ENCODE measurements at places on chromosomes 3 and 15.

DNA sequence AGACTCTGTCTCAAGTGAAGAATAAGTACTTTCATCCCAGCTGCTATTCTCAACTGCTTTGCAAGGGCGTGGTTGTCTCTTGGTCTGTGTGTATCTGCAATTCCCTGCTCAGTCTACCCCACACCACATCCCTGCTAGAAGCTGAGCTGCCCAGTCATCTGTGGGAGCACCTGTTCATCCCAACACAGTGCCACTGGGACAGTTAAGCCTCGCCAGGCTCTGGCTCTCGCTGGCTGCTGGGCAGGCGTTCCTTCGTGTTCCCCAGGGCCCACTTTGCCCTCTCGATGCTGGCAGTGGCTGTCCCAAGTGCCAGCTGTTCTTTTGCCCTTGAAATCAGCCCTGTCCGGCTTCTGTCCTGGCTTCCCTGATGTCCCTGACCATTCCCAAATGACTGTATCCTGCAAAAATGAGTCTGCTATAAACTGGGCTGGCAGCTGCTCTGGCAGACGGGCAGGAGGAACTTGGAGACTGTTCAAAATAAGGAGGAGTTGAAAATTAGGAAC lies 91.6 kb upstream of the KLHL25 start:
- no peak for DNase-seq

DNA sequence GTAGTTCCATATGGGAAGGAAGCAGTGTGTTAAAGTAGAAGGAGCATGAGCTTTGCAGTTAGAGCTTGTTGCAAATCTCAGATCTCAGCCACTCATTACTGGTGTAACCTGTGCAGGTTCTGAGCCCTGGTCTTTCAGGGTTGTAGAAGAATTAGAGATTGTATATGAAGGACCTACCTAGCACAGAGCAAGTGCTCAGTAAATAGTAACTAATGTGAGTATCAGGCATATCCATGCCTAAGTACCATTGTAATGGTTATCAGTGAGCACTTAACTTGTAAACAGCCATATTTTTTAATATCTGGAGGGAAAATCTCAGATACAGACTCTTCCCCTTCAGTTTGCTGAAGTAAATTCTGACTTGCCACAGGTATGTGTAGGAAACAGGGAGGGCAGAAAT lies 59.3 kb downstream of the MAP6D1 start:
- DNase-seq = no peak

DNA sequence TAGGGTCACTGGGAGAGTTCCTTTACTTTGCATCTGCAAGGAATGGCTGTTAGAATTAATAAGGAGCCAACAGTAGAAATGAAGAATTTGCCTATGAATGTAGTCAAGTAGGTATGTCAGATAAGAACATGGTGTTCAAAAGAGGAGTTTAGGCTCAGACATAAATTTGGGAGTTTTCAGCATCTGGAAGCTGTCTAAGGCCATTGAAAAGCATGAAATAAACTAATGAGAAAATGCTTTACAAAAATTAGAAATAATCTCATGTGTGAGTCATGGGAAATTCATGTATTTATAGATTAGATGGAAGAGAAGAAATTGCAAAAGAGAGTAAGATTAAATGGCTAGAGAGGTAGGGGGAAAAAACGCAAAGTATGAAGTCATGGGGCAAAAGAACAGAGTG lies 201.9 kb downstream of the DIPK2A start:
- DNase-seq = no peak

DNA sequence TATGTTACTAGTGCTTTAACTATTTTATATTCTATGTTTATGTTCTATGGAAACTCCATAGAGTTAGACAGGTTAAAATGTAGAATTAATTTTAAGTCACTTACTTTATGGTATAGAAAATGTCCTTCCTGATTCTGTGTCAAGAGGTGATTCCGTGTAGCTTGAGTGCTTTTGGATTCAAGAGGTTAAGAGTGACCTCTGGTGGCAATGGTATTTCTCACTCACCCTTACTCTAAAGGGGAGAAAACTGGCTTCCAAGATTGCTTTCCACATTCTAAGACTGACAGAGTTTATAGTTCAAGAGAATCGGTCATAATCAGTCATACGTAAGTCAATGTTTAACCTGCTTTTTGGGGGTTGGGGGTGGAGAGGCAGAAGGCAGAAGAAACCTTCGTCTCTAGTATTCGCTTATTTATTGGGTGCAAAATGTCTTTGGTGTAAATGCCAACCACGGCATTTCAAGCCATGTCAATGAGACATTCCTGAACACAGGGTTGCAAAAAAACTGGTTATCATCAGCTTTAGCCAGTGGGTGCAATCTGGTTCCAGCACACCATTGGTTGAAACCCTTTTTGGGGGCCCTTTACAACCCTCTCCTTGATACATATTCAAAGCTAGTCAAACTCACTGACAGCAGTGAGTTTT lies 92.0 kb upstream of the VGLL3 start:
- peak; percentile 30 for DNase-seq

DNA sequence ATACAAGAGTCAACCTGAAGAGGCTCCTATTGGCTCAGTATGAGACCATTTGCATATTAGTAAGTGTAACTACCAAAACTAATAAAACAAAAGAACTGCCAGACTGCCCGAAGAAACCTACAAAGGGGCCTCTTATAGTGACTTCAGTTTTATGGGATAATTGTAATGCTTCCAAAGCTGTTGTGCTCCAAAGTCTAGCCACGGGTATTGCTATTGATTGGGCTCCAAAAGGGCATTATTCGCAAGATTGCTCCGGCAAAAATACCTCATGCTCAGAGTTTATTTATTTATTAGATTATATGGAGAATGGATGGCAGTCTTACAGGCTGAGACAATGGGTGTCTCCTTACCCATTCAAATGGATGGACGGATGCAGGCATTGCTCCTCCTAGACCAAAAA lies 11.4 kb downstream of the RPL22L1 start:
- DNase-seq = no peak

DNA sequence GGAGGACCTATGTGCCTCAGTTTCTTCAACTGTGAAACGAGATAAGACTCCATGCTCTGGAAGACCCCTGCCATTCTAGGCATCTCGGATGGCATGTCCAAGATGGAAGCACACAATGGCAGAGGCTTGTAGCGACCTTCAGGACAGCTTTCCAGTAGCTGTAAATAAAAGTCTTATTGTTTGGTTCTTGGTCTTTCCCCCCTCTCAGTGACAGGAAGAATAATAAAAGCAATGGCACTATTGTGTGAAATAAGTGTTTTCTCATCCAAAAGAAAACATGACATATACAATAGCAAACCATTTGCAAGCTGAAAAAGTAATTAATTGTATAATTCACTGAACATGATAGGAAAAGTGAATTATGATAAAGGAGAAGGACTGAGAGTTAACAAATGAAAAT lies 32.5 kb upstream of the CD47 start:
- DNase-seq = no peak

GRCh38 chr3:127208483-127209100 lies 15.7 kb downstream of the PRR23E start:
- DNase-seq = no peak

- no peak for DNase-seq
These were observed 258.7 kb upstream of the TPRG1 start for GRCh38 chr3:188913084-188913483.

DNA sequence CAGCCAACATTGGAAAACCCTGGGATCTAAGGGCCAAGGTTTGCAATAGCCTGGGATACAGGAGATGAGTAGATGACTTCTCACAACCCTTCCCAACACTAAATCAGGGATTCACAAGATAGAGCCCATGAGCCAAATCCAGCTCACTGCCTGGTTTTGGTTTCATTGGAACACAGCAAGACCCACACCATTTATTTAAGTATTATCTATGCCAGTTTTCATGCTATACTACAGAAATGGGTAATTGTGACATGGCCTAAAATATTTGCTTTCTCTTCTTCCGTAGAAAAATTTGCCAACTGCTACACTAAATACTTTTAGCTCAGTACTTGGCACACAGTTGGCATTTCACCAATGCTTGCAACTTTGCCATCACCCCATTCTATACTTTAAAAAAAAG lies 132.0 kb upstream of the LMCD1 start:
- no peak for DNase-seq

GRCh38 chr3:63493101-63493500 lies 159.4 kb upstream of the SNTN start:
- DNase-seq = no peak

DNA sequence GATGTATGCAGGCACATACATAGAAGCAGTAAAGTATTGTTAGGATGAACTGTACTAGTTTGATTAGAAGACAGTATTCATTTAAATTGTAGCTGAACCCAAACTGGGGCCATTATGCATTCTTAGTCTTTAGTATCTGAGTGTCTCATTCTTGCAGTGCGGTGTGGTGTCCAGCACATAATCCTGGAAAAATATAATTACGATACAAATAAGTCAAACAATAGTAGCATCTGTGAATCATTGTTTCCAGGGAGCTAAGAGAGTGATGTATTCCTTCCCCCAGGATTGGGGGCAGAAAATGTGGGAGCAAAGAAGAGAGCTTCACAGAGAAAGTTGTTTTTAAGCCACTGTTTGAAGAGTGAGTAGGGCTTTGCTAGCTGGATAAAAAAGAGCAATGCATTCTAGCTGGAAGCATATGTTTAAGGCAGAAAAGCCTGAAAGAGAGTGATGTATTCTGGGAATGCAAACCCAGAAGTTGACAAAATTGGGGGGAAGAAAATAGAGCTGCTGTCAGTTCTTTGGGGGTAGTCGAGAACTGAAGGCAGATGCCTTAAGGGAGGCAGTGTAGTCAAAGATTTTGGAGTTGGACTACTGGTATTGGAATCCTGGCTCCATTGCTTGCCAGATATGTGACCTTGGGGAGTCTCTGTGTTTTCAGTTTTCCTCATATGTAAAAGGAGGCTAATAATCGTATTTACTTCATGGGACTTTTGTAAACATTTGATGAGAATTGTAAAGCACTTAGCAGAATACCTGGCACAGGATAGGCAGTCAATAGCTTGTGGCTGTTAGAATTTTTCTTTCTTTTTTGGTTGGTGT lies 14.1 kb downstream of the SLMAP start:
- no peak for DNase-seq

DNA sequence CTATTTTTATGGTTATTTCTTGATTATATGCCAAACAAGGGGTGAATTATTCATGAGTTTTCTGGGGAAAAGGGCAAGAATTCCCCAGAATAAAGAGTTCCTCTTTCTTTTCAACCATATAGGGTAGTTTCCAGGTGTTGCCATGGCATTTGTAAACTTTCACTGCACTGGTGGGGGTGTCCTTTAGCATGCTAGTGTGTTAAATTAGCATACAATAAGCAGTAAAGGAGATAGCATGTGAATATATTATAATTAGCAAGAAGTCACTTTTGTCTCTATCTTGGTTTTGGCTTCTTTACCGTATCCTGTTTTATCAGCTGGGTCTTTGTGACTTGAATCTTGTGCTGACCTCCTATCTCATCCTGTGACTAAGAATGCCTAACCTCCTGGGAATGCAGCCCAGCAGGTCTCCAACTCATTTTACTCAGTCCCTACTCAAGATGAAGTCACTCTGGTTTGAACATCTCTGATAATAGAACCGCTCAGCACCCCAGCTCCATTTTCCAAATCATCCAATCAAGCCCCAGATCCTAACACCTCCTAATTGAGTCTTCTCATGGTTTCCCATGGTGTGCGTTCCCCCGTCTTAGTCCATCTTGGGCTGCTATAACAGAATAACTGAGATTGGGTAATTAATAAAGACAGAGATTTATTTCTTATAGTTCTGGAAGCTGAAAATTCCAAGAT lies 3.4 kb upstream of the SELENOT start:
- DNase-seq = no peak

DNA sequence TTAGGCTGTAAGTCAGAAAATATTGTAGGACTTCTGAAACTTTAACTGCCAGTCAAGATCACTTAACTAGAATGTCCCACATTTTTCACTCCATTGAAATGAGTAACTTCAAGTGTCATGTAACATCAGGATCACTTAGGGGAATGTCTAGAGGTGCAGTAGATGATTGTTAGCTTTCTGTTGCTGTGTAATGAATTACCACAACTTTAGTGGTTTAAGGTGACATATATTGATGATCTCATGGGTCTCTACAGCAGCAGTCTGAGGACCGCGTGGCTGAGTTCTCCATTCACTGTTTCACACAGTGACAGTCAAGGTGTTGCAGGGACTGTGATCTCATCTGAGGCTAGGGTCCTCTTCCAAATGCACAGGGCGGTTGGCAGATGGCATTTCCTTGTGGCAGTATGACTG lies 82.7 kb downstream of the SLC25A26 start:
- DNase-seq = no peak

GRCh38 chr3:13894096-13894806 lies 14.4 kb upstream of the WNT7A start:
- DNase-seq = no peak

DNA sequence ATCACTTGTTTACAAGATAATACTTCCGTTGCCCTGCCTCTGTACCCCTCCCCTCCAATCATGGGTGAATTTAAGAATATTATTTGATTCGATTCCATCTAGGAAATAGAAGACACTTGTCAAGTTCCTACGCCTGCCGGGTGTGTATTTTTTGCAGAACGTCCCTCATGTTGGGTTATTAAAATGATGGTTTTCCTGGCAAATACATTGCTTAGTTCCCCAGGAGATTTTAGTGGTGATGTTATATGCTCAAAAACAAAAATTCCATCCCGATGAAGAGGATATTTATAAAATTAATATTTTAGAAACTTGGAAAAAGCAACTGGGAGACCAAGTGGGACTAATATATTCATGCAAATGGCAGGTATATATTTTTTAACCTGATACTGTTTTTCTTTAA lies 548.4 kb downstream of the EDEM1 start:
- no peak for DNase-seq

- peak; percentile 48 for DNase-seq
These were observed 451.1 kb upstream of the KCNMB2 start for GRCh38 chr3:178084938-178085816.

- no peak for DNase-seq
These were observed 1.5 kb downstream of the MSL2 start for GRCh38 chr3:136194409-136195257.

GRCh38 chr3:71956716-71957115 lies 171.8 kb upstream of the PROK2 start:
- DNase-seq = no peak

- DNase-seq = no peak
These were observed 148.7 kb downstream of the XXYLT1 start for GRCh38 chr3:195122261-195122660.

DNA sequence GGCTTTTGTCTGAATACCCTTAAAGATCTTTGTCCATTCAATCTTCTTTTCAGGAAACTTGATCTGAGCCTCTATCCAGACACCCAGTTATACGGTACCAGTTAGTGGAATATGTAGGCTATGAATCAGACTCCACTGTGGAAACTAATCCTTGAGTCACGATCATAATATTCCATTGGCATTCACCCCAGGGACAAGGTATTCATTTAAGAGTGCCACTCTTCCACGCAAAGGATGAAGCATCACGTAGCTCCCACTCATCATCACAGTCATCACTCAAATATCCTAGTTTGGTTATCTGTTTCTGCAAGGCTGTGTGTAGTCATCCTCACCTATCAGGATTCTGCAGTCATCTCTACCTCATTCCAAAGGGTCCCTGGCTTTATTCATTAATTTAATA lies 85.6 kb downstream of the NEDD4 start:
- DNase-seq = peak; percentile 92

DNA sequence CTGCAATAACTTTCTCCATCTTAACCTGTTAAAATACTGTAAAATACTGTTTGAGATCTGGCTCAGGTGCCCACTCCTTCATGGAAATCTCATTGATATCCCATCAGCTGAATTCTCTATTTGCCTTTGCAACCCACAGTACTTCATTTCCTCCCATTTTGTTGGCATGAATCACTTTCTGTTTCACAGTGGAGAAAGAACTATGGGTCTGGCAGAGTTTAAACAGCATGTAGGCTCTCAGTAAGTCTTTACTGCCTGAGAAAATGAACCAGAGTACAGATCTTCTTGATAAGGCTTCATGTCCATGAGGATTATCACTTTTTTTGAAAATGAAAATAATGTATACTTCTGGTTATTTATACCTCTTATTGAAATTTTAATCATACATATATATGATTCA lies 245.9 kb downstream of the NAALADL2 start:
- no peak for DNase-seq
